Breast epithelium (tissue), 4 donors: ENCODE measurements at places on chromosomes 13 and 19. TPM values are rescaled to one million over a fixed set of nuclear protein-coding genes. Genes with fewer than 3 reads are reported as not detected.

KANK3 gene
- total RNA-seq, result 7.8 TPM

ZNF17 gene
- total RNA-seq, result 10.5 TPM

KCTD12 gene
- 59.7 TPM for total RNA-seq

TMEM150B gene
- 1.6 TPM for total RNA-seq

LACC1 gene
- 8.2 TPM for total RNA-seq

CYP2A6 gene
- 0.64 TPM for total RNA-seq

EBI3 gene
- 8.2 TPM for total RNA-seq

ZNF382 gene
- total RNA-seq, result 2.6 TPM

CACNG8 gene
- total RNA-seq, result under 0.01 TPM

ZNF709 gene
- 3.0 TPM for total RNA-seq

ATP1A3 gene
- not detected for total RNA-seq

ZNF682 gene
- total RNA-seq, result 4.6 TPM

ZNF763 gene
- 2.9 TPM for total RNA-seq

GAPDHS gene
- total RNA-seq, result not detected

KLK10 gene
- not detected for total RNA-seq

SIGLEC5 gene
- total RNA-seq, result not detected

CALR3 gene
- total RNA-seq, result not detected

PABPC3 gene
- 0.32 TPM for total RNA-seq

JOSD2 gene
- total RNA-seq, result 14.7 TPM

COX7A1 gene
- total RNA-seq, result 29.5 TPM

CACNG6 gene
- not detected for total RNA-seq

PDCD2L gene
- 10.9 TPM for total RNA-seq

ZNF221 gene
- total RNA-seq, result 11.7 TPM

CEACAM3 gene
- not detected for total RNA-seq

TNFRSF19 gene
- 5.3 TPM for total RNA-seq

TMPRSS9 gene
- under 0.01 TPM for total RNA-seq

RASGRP4 gene
- total RNA-seq, result 8.8 TPM

PCDH20 gene
- 0.98 TPM for total RNA-seq
